Lung microvascular endothelial cell (primary cell): ENCODE measurements at places on chromosomes 3 and 15.

GRCh38 chr3:106341087-106341486 is 472.3 kb upstream of the CBLB start:
- DNase-seq, result no peak

GRCh38 chr3:164375538-164375937 is 702.8 kb downstream of the SI start:
- DNase-seq, result no peak

- DNase-seq, result no peak
Measured at GRCh38 chr3:42498034-42498433, 4.4 kb upstream of the VIPR1 start.

- DNase-seq, result no peak
Measured at GRCh38 chr15:51313074-51313393, 25.4 kb downstream of the CYP19A1 start.

DNA sequence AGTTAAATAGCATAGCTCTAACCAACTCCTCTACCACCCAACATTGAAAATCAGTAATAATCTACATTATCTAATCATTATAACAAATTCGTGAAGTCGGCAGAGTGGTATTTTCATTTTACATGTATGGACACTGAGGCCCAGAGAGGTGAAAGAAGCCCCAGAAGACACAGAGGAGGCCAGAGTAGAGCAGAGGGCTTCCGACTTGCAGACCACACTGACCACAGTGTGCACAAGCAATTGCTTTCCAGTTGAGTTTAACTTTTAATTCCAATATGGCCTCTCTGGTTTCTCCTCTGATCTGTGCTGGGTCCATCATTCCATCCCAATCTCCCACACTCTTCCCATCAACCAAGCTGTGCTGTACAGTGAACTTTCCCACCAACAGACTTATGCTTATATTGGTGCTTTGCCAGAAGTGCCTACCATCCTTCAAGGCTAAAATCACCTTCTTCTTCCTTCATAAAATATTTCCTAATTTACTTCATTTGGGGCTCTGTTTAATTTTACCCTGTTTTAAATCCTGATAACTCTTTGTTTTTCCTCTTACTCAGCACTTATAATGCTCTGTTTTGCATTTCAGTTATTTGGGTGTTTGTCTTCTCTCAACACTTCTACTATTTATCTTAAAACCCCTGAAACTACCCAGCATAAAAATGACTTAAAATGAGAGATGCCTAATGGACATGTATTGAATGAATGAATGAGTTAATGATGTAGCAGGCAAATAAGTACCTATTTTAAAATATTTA is 81.8 kb upstream of the TNFSF10 start:
- DNase-seq, result no peak

DNA sequence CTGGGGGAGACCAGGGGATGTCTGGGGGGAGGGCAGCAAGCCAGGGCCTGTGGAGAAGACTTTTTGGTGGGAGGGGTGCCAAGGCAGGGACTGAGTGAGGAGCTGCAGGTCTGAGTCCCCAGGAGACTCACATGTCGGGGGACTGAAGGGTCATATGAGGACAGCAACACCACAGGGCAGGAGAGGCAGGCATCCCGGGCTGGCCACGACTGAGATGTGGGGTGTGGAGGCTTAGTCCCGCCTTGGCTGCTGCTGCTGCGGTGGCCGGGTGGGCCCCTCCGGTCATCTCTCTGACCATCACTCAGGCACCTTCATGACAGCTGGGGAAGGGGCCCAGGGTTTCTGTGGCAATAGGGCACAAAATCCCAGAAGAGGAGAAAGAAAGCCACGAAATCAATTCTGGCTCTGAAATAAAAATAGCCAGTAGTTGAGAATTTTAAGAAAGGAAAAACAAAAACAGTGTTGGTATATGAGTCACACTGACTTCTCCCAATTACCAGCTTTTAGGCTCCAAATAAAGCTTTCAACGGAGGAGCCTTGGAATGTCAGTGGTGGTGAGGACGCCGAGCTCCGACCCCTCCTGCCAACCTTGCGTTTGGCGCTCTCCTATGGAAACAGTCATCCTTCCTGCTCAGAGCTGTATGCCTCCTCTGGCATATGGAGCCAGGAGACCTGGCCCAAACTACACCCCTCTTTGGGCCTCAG is 52.9 kb upstream of the ITGA11 start:
- no peak for DNase-seq

DNA sequence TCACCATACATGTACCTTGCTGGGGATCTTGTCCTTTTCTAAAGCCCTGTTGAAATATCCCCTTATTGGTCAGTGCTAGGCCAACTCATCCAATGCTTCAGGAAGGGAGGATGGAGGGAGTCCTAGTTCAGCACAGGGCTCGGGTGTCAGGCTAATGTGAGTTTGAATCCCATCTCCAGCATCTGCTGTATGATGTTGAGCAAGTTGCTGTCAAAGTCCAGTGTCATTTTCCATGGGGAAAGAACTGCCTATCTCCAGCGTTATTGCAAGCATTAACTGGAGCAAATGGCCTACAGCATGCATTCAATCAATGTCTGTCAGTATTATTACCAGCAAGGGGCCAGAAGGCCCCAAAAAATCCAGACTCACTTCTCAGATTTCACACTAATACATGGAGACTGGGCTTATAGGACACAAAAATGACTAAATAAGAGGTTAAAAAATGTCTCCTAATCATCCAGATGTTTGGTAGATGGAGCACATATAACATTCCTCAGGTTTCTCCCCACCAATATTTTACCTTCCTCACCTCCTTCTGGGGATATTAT is 40.8 kb downstream of the SRGAP3 start:
- DNase-seq, result no peak

DNA sequence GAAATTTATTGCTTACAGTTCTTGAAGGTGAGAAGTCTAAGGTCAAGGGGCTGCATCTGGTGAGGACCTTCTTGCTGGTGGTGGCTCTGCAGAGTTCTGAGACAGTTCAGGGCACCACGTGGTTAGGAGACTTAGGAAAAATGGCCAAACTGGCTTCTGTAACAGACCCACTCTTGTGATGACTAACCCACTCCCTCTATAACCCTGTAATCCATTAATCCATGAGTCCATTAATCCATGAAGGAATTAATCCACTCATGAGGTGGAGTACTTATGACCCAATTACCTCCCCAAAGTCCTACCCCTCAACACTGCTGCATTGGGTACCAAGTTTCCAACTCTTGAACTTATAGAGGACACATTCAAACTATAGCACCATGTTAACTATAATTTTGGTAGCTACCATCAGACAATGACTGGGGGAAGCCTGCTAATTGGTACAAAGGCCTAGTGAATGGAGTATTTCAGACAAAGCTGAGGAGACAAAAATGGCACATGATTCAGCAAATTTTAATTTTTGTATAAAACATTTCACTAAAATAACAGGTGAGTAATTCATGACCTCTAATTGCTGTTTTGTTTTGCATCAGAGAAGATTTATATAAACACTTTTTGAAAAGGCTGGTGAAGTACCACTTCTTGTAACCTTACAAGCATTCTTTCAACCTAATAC is 374.1 kb upstream of the TBL1XR1 start:
- DNase-seq, result no peak

DNA sequence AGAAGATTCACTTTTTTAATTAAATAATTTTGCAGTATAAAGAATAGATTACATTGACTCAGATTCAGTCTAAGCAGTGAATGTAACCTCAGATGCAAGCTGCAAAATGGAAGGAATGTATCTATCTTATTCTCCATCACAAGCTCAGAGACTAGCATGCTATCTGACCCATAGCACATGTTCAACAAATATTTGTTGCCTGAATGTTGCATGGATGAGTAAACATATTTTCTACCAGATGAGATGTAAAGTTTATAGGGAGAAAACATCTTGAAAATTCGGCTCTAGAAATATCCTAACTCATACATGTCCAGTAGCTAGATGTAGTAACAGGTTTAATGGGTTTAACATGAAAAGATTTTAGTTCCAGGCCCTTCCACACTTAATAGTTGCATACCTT is 234.2 kb downstream of the MECOM start:
- no peak for DNase-seq

GRCh38 chr3:115667738-115668065 is 44.4 kb downstream of the GAP43 start:
- no peak for DNase-seq

DNA sequence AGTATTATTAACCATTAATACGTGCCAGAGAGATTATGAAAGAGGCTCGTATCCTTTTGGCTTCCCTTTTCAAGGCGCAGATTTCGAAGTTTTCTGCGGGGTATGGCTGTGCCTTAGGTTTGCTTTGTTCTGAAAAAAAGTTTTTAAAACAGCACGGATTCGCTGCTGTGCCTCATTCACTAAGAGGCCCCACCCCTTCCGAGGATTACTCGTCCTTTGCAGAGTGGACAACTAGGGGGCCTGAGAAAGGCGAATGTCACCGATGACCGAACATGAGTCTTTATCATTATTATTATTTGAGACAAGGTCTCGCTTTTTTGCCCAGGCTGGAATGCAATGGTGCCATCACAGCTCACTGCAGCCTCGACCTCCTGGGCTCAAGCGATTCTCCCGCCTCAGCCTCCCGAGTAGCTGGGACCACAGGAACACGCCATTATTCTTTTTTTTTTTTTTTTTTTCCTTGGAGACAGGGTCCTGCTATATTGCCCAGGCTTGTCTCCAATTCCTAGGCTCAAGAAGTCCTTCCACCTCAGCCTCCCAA is 684 bp upstream of the RPS27L start:
- peak; percentile 64 for DNase-seq

DNA sequence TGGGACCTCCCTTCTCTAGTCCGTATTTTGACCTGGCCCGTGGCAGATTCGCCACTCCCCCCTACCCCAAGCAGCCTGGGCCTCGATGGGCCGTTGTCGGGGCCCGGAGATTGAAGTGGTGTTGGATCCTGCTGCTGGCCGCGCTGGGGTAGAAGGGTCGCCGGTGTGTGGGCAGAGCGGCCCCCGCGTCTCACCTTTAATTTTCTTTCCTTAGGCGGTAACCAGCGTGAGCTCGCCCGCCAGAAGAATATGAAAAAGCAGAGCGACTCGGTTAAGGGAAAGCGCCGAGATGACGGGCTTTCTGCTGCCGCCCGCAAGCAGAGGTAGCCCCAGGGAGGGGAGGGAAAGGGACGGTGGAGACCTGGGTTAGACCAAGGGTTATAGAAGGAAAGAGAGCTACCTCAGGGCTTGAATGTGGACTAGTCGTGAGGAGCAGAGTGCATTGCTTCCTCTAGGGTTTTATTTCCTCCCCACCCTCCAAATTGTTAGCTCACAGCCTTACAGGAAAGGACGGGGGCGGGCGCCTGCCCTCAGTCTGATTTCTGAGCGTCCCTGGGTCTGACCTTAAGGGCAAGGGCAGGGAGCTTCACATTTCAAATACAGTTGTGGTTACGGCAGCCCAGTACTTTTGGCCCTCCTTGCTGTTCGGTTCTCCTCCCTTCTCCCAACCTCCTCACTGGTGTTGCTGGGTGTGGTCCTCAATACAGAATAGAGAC is 799 bp downstream of the SERF2 start:
- peak; percentile 23 for DNase-seq

- DNase-seq, result no peak
Measured at GRCh38 chr3:128442070-128442469, 24.6 kb downstream of the DNAJB8 start.

GRCh38 chr15:29904757-29905417 is 82.6 kb upstream of the TJP1 start:
- no peak for DNase-seq

DNA sequence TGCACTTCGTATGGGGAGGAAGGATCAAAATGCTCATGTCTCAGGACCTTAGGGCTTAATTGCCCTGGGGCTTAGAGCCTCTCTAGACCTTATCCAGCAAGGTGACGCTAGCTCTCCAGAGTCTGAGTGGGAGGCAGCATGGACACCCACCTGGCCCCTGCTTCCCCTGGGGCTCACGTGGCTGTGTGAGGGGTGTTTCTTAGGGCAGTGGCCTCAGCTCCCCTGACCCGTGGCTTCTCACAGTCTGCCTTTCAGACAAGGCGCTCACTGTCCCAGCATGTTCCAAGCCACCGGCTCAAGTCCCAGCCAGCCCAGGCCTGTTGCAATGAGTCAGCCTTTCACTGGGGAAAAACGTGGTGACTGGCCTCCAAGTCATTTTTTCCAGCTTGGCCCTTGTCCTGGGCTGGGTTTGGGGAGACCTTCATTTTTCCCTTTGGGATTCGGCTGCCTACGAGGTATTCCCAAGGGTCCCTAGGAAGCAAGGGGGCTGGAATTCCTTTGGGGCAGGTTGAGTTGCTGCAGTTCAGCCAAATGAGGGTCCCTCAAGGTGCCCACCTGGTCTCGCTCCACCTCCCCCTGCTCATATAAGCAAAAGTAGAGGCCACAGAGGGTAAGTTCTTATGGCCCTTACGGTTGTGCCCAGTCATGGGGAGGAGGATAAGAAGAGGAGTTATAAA is 15.7 kb downstream of the BHLHE40 start:
- peak; percentile 92 for DNase-seq

DNA sequence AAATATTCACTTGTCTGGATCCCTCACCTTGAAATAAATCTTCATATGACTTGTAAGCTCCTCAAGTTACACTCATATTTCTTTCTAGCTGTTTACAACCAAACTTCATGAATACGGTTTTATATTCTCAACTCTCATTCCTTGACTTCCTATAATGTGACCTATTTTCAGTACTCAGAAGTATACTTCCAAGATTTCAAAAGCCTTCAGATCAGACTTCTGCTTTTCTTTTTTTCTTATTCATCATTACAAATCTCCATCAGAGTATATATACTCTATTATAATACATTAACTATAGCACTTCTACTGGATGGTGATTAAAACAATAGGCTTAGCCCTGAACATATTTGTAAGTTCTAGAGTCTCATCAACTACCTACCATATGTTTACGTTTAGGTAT is 123.6 kb upstream of the ALCAM start:
- no peak for DNase-seq

GRCh38 chr15:77115179-77115578 is 44.3 kb upstream of the TSPAN3 start:
- DNase-seq, result no peak

DNA sequence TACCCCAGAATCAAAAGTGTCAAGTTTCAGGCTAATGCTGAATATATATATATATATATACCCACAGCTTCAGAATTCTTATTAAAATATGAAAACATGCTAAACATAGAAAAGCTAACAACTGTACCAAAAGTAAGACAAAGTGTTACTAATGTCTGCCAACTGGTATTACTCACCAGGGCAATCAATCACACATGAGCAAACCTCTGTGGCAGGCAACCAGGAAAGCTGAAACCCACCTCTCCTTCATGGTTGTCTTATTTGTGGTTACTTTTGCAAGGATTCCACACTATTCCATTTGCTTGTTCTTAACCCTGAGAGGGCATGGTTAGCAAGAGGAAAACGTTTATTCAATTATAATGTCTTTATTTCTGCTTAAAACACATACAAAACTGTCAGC is 512.3 kb upstream of the MDFIC2 start:
- DNase-seq, result peak; percentile 84

DNA sequence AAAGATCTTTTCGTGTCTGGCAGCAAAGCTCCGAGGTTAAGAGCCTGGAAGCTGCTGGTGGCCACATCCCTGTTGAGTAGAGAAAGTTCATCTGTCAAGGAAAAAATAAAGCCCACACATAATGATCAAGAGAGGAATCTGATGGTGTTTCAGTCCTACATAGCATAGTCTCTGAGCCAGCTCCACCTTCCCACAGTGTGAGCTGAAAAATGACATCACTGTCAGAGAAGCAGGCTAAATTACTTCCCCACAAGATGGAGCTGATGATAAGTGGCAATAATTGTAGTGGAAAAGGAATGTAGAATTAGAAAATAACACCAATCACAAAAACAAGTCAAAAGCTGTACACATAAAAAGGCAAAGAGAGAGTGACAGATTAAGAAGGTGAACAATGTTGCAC is 84.5 kb downstream of the AQP9 start:
- DNase-seq, result peak; percentile 11

- no peak for DNase-seq
Measured at GRCh38 chr3:94460931-94461330, 398.1 kb downstream of the NSUN3 start.
